ENCODE measurements at places on chromosomes 2 and 18. TPM values are rescaled to one million over a fixed set of nuclear protein-coding genes. Genes with fewer than 3 reads are reported as not detected.

- no peak overlapping the region for H3K4me3 ChIP-seq
- H3K27me3 ChIP-seq = no peaks in the 10 kb centered on the region
- no peak for DNase-seq
These were observed 1583.4 kb upstream of the PIK3C3 start for GRCh38 chr18:40371673-40372072.

GRCh38 chr2:131724019-131724418 lies 196.3 kb downstream of the CCDC74A start:
- no peak overlapping the region for H3K27ac ChIP-seq
- no peaks in the 10 kb centered on the region for H3K4me1 ChIP-seq
- no peak overlapping the region for H3K4me3 ChIP-seq
- H3K36me3 ChIP-seq = no peaks in the 10 kb centered on the region

DNA sequence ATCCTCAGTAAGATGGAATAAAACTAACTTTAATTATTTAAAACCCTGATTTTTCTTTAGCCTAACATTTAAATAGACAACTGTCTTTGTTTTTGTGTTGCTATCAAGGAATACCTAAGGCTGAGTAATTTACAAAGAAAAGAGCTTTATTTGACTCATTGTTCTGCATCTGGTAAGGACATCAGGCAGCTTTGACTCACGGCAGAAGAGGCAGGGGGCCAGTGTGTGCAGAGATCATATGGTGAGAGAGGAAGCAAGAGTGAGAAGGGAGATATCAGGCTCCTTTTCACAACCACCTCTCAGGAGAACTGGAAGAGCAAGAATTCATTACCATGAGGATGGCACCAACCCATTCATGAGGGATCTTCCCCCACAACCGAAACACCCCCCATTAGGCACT lies 64.6 kb upstream of the TFPI start:
- H3K27me3 ChIP-seq = no peaks in the 10 kb centered on the region
- H3K36me3 ChIP-seq = no peaks in the 10 kb centered on the region
- no peak overlapping the region for H3K4me3 ChIP-seq
- no peak overlapping the region for H3K27ac ChIP-seq

- DNase-seq = no peak
- peak overlapping the region; percentile 29 for H3K4me3 ChIP-seq
- H3K4me1 ChIP-seq = peaks cover 86% of the 10 kb centered on the region
- H3K27ac ChIP-seq = peak overlapping the region; percentile 70
- H3K36me3 ChIP-seq = peaks cover 7% of the 10 kb centered on the region
These were observed 131.5 kb downstream of the NCK2 start for GRCh38 chr2:105876191-105876590.

- peaks cover 14% of the 10 kb centered on the region for H3K27me3 ChIP-seq
- H3K27ac ChIP-seq = no peak overlapping the region
- H3K4me1 ChIP-seq = peaks cover 3% of the 10 kb centered on the region
- H3K36me3 ChIP-seq = peaks cover 1% of the 10 kb centered on the region
- DNase-seq = no peak
- H3K4me3 ChIP-seq = no peak overlapping the region
These were observed 95.2 kb upstream of the KLF7 start for GRCh38 chr2:207260947-207261346.

The WIPF1 gene
- 198 TPM for total RNA-seq

DNA sequence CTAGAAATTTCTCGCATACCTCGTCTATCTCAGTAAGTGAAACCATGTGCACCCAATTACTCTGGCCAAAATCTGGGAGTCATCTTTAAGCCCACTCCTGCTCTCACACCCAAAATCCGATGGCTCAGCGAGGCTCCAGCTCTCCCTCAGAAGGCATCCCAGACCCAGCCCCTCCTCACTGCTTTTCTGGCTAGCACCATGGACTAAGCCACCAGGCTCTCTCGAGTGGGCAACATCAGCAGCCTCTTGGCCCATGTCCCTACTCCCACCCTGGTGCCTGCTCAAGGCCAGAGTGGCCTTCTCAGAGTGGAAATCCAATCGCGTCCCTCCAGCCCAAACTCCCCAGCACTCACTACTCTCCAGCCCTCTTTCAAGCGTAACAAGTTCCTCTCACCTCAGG lies 27.2 kb downstream of the TNS1 start:
- no peak for DNase-seq
- H3K36me3 ChIP-seq = no peaks in the 10 kb centered on the region
- no peak overlapping the region for H3K27ac ChIP-seq

The RRM2 gene
- total RNA-seq = 222 TPM

DNA sequence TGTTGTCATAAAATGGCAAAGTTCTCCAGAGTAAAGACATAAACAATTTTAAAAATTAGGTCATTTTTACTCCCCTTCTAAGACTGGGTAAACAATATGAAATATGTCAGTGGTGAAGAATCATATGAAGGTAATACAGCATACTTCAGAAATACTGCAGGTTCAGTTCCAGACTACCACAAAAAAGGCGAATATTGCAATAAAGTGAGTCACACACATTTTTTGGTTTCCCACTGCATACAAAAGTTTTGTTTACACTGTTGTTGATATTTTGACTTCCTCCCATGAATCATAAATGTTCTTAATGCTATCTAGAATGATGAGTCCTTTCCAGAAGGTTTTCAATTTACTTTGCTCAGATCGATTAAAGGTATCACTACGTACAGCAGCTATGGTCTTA lies 73.5 kb downstream of the SMC6 start:
- DNase-seq = no peak
- peaks cover 20% of the 10 kb centered on the region for H3K36me3 ChIP-seq
- H3K4me3 ChIP-seq = no peak overlapping the region
- H3K27me3 ChIP-seq = no peaks in the 10 kb centered on the region
- no peak overlapping the region for H3K27ac ChIP-seq

DNA sequence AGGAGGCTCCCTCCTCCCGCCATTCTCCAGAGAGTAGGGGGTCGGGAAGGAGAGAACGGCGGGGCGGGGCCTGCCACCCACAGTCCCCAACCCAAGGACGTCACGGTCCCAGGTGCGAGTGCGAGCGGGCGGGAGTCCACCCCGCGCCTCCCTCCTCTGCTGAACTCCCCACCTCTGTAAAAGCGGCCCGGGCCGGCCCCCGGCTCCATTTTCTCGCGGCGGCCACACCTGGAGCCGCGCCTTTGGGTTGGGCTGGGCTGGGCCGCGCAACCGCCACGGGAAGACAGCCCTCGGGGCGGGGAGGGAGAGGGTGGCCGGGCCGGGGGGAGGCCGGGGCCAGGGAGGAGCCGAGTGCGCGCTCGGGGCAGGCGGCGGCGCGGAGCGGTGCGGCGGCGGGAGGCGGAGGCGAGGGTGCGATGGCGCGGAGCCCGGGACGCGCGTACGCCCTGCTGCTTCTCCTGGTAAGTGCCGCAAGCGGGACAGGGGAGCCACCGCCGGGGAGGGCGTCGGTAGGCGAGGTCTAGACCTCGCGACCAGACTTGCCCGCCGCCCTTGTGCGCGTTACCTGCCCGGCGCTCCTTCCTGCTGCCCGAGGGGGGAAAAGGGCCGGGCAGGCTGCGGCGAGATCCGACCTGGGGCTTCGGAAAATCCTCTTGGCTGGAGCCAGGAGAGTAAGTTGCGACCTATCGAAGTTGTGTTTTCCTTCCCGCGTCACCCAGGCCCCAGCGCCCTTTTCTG lies at the start of gene DSG2:
TSS of gene DSG2 (plus strand) at position 342 of the 738 bp plus-strand sequence. CDS start at position 417, 75 bp downstream.
- H3K27ac ChIP-seq = no peak within 1 kb of the TSS
- H3K36me3 ChIP-seq = no peaks in the 10 kb centered on the region
- H3K4me3 ChIP-seq = peak within 1 kb of the TSS; percentile 74
- H3K27me3 ChIP-seq = peaks cover 51% of the 10 kb centered on the region

DNA sequence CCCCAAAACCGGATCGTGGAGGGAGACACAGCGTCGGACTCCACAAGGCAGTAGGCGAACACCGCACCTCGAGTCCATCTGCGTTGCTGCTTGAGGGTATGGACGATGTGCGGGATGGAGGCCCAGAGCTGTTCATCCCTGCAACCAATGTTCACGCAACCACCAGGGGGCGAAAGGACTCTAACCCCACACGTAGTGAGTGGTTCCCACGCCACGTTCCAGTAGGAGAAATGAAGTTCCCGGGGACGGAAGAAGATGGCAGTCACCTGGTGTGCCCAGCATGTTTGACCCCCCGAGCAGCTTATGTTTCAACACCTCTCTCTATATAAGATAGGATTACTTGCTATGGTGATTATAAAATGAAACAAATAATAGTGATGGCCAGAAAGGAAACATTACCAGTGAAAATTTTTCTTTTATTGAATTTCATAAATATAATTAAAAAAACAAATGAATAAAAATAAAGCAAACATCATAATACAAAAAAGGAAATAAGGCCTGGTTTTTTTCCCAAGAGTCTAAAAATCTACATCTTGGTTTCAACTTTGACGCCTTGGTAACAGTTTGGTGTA lies 184.3 kb downstream of the SH3BP4 start:
- H3K4me1 ChIP-seq = no peaks in the 10 kb centered on the region
- H3K36me3 ChIP-seq = no peaks in the 10 kb centered on the region
- DNase-seq = peak; percentile 51
- peaks cover 30% of the 10 kb centered on the region for H3K27me3 ChIP-seq
- H3K27ac ChIP-seq = no peak overlapping the region

DNA sequence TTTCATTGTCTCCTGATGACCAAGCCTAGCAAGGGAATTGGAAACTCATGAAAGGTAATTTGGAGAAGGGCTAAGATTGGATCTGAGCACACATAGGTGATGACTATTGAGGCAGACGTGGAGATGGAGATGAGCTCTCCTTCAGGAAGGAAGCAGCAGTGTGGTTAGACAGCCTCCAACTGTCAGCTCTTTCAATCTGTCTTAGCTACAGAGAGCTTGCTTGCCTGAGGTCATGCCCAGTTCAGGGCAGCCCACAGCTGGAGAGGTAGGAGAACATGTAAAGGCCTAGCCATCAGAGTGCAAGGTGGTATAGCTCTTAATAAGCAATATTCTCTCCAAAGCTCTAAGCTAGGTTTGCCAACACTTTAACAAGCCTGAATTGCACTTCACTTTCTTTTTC lies 79.2 kb downstream of the THSD7B start:
- no peak for DNase-seq
- H3K4me1 ChIP-seq = no peaks in the 10 kb centered on the region
- no peak overlapping the region for H3K27ac ChIP-seq

- no peak overlapping the region for H3K4me3 ChIP-seq
- no peaks in the 10 kb centered on the region for H3K27me3 ChIP-seq
- no peaks in the 10 kb centered on the region for H3K4me1 ChIP-seq
- DNase-seq = no peak
- no peak overlapping the region for H3K27ac ChIP-seq
These were observed 13.6 kb downstream of the ADI1 start for GRCh38 chr2:3505771-3506170.

The AGXT gene
- total RNA-seq = not detected

- H3K4me1 ChIP-seq = no peaks in the 10 kb centered on the region
- H3K27ac ChIP-seq = no peak overlapping the region
- no peaks in the 10 kb centered on the region for H3K27me3 ChIP-seq
- DNase-seq = no peak
- H3K36me3 ChIP-seq = peaks cover 2% of the 10 kb centered on the region
- H3K4me3 ChIP-seq = no peak overlapping the region
These were observed 1345.8 kb upstream of the LRRTM1 start for GRCh38 chr2:81650048-81650971.

The STPG4 gene
- not detected for total RNA-seq

DNA sequence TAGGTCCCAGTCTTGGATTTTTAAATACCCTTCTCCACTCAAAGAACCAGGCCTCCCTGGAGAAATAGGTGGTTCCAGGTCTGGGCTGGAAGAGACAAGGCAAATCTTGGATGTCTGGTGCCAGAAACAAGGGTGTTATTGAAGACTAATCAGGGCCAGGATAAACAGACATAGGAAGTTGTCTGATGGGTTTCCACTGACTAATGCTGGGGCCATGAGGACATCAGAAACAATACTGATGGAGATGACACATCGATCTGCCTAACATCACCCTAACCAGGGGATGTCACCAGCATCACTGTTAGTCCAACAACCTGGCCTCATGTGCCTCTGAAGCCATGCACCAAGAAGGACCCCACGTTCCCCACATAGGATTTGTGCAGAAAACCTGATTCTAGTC lies 42.5 kb upstream of the GLI2 start:
- H3K4me1 ChIP-seq = peaks cover 5% of the 10 kb centered on the region
- no peak for DNase-seq
- H3K27ac ChIP-seq = no peak overlapping the region
- peaks cover 45% of the 10 kb centered on the region for H3K27me3 ChIP-seq
- no peak overlapping the region for H3K4me3 ChIP-seq
- no peaks in the 10 kb centered on the region for H3K36me3 ChIP-seq

The EFR3B gene
- total RNA-seq = 0.93 TPM

DNA sequence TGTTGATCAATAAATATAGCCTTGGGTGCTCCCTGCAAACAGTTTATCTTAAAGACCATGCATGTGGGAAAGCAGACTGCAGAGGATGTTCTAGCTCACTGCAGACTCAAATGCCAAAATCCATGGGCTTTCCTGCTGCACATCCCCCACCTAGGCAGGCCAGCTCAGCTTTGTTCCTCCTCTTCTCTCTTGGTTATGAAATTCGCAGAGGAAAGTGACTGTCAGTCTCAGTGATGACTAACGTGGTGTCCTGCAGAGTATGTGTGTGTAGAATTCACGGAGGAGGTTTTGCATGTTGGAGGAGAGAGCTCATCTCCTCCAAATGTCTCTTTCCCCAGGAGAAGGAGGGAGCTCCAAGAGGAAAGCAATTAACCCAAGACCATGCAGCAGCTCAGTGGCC lies 21.4 kb upstream of the KCNS3 start:
- H3K4me3 ChIP-seq = no peak overlapping the region
- no peaks in the 10 kb centered on the region for H3K4me1 ChIP-seq
- DNase-seq = no peak

DNA sequence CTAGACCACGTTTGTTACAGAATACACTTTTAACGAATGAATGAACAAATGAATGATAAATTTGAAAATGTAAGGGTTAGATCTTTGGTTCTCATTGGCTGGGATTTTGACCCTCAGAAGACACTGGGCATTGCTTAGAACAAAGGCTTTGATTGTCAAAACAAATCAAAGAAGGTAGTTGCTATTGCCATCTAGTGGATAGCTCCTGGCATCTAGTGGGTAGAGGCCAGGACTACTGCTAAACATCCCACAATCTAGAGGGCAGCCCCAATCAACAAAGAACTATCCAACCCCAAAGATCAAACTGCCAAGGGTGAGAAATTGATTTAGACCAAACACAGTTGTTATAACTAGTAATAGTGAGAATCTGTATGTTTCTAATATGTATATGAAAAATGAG lies 552.3 kb downstream of the KCNJ3 start:
- no peaks in the 10 kb centered on the region for H3K27me3 ChIP-seq
- H3K4me1 ChIP-seq = no peaks in the 10 kb centered on the region
- no peaks in the 10 kb centered on the region for H3K36me3 ChIP-seq
- DNase-seq = no peak
- H3K27ac ChIP-seq = no peak overlapping the region

GRCh38 chr2:152462779-152463178 lies 127.8 kb downstream of the FMNL2 start:
- no peak overlapping the region for H3K27ac ChIP-seq
- no peaks in the 10 kb centered on the region for H3K4me1 ChIP-seq
- H3K36me3 ChIP-seq = no peaks in the 10 kb centered on the region
- peaks cover 21% of the 10 kb centered on the region for H3K27me3 ChIP-seq
- H3K4me3 ChIP-seq = no peak overlapping the region

GRCh38 chr2:80361904-80362303 lies 57.4 kb upstream of the LRRTM1 start:
- H3K4me3 ChIP-seq = no peak overlapping the region
- H3K36me3 ChIP-seq = no peaks in the 10 kb centered on the region
- no peaks in the 10 kb centered on the region for H3K4me1 ChIP-seq

GRCh38 chr18:48827291-48828193 lies 123.2 kb downstream of the SMAD7 start:
- peaks cover 13% of the 10 kb centered on the region for H3K4me1 ChIP-seq
- no peak overlapping the region for H3K4me3 ChIP-seq
- DNase-seq = no peak
- no peaks in the 10 kb centered on the region for H3K27me3 ChIP-seq
- no peaks in the 10 kb centered on the region for H3K36me3 ChIP-seq

All from activated T-cell treated with anti-CD3 and anti-CD28 coated beads, Interleukin-2, amount 50 U/mL, for 72 hours (primary cell).